ENCODE measurements at places on chromosomes 11 and 22. TPM values are rescaled to one million over a fixed set of nuclear protein-coding genes. Genes with fewer than 3 reads are reported as not detected.
A peak's percentile ranks its signal among the peaks of the same experiment; 100 is the strongest.

Gene TMEM225
- total RNA-seq = not detected

DNA sequence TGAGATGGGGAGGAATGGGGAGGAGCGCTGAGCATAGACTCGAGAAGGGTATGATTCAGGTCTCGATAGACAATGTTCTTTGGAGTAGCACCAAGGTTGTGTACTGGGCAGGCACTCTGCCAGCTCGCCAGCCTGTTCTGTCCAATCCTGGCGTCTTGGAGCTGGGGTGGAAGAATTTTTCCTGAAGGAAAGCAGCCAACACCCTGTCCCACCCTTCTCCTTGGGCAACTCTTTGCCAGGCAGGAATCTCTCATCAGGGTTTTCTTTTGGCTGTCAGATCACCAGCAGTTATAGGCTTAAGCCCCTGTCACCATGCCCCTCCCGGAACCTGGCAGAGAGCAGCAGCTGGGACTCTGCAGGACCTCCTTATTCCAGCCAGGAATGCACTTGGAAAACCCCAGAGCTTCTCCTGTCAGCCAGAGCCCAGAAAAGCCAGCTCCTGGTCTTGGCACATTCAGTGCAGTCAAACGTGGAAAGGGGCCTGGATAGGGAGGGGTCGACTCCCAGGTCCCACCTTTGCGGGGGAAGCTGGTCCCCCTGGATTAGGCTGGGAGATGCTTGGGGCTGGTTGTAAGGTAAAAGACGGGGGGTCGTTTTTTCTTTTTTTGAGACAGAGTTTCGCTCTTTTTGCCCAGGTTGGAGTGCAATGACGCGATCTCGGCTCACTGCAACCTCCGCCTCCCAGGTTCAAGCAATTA lies 14.4 kb upstream of the SPTBN2 start:
- H3K4me1 ChIP-seq = peaks cover 19% of the 10 kb centered on the region
- DNase-seq = no peak
- no peak overlapping the region for H3K27ac ChIP-seq
- H3K4me3 ChIP-seq = no peak overlapping the region

DNA sequence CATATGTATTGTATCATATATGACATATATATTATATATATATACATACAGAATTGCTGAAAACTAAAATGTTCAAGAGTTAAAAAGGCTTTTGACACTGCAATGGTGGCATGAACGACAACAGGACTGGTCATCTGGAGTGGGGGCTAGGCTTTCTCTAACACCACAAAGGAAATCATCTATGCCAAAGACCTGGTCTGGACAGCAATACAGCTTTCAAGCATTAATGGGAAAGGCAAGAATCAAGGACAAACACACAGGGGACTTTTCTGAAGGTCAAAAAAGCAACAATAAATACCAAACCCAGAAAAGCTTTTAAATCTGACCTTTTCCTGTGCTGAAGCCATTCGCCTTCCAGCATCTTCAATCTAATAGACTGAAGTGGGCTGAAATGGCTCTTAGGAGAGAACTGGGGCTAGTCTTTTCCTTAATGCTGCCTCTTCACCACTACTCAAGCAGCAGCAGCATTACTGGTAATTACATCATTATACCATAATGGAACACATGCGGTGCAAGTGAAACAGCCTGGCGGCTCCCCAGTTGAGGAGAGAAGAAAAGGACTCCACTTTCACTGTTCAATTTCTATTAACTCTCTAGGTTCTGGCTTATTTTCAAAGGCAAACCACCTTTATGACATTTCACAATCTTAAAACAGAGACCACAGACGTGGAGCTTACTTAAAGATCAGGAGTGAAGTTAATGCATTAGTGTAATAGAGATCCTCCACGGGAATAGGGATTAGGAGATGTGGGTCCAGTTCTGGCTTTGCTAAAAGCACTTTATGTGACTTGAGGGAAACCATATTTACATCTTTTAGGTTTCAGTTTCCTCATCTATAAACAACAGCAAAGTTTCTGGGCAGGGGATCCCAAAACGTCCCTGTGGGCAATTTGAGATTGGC lies 63.0 kb downstream of the GAB2 start:
- H3K27me3 ChIP-seq = no peaks in the 10 kb centered on the region
- H3K27ac ChIP-seq = peak overlapping the region; percentile 61
- peaks cover 14% of the 10 kb centered on the region for H3K4me1 ChIP-seq
- H3K36me3 ChIP-seq = no peaks in the 10 kb centered on the region

DNA sequence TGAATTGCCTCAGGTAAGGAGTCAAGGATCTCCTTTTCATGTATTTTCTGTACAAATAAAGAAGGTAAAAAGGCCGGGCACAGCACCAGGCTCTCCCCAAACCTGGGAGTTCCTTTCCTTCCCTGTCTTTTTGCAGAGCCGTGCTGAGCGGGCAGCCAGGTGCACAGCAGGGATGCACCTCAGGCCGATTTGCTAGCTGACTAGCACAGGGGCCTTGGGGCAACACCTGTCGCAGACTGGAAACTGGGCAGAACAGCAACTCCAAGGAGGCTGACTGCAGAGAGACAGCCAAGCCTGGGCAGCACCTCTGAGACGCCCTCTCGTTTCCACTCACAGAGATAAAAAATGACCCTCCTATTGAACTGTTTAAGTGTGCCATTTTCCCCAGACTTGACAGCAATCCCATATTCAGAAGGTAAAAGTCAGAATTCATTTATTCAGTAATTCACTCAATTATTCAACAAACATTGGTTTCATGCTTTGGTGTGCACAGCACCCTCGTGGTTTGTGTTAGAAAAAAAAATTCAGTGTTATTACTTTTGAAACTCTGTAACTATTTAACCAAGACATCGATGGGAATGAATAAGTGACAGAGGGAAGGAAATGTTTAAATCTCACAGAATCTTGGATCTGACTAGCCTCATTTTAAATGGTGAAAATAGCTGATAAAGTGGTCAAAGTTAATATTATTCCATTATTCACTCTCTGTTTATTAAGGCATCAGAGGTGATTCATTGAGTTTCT lies 120.9 kb downstream of the GALNT18 start:
- no peak overlapping the region for H3K4me3 ChIP-seq
- H3K27me3 ChIP-seq = peaks cover 4% of the 10 kb centered on the region
- H3K36me3 ChIP-seq = no peaks in the 10 kb centered on the region
- H3K27ac ChIP-seq = no peak overlapping the region
- no peak for DNase-seq

- H3K27me3 ChIP-seq = peaks cover 22% of the 10 kb centered on the region
- no peaks in the 10 kb centered on the region for H3K36me3 ChIP-seq
- H3K4me1 ChIP-seq = peaks cover 23% of the 10 kb centered on the region
These were observed 29.7 kb upstream of the TRIM29 start for GRCh38 chr11:120167659-120168058.

DNA sequence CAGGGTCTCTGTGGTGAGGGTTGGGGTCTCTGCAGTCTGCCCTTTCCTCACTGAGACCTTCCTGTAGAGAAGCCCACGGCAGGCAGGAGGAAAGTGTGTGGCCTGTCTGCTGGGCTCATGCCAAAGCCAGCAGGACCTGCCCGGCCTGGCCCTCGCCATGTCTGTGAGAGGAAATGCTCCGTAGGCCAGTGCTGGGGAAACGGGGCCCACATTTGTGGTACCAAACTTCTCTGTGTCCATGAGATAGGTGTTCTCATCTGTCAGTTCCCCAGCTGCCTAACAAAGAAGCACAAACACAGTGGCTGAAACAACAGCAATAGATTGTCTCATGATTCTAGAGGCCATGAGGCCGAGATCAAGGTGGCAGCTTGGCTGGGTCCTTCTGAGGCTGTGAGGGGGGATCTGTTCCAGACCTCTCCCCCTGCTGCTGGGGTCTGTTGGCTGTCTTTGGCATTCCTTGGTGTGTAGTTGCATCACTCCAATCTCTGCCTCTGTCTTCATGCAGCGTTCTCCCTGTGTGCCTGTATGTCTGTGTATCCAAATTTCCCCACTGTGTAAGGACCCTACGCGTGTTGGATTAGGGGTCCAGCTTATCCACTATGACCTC lies 772.5 kb downstream of the TBC1D22A start:
- H3K27me3 ChIP-seq = no peaks in the 10 kb centered on the region
- DNase-seq = no peak
- no peak overlapping the region for H3K27ac ChIP-seq
- H3K36me3 ChIP-seq = no peaks in the 10 kb centered on the region
- no peak overlapping the region for H3K4me3 ChIP-seq

GRCh38 chr22:38218661-38219622 lies 17.1 kb downstream of the MAFF start:
- no peaks in the 10 kb centered on the region for H3K27me3 ChIP-seq
- H3K27ac ChIP-seq = peak overlapping the region; percentile 89
- no peak overlapping the region for H3K4me3 ChIP-seq
- H3K4me1 ChIP-seq = peaks cover 61% of the 10 kb centered on the region

GRCh38 chr11:98836156-98836555 lies 184.6 kb upstream of the CNTN5 start:
- no peak overlapping the region for H3K4me3 ChIP-seq
- H3K4me1 ChIP-seq = no peaks in the 10 kb centered on the region
- DNase-seq = no peak
- H3K27ac ChIP-seq = no peak overlapping the region

DNA sequence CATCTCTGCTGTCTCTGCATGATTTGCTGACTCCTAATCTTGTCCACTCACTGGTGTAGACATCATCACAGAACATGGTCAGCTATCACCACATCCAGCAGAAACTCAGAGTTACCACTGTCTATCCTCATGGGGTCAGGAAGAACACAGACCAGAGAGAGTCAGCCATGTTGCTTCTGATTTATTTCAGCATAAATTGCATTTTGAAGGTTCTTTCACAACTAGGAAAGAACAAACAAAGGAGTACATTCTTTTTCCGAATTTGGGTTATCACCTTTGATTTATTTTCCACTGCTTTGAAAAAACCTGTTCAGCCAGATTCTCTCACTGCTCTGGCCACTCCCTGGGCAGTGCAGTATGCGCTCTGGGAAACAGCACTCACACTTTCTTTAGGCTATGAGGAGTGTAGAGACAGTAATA lies 172.0 kb upstream of the MTMR2 start:
- H3K36me3 ChIP-seq = peaks cover 11% of the 10 kb centered on the region
- peaks cover 11% of the 10 kb centered on the region for H3K4me1 ChIP-seq
- DNase-seq = no peak
- H3K27ac ChIP-seq = no peak overlapping the region
- H3K27me3 ChIP-seq = no peaks in the 10 kb centered on the region

DNA sequence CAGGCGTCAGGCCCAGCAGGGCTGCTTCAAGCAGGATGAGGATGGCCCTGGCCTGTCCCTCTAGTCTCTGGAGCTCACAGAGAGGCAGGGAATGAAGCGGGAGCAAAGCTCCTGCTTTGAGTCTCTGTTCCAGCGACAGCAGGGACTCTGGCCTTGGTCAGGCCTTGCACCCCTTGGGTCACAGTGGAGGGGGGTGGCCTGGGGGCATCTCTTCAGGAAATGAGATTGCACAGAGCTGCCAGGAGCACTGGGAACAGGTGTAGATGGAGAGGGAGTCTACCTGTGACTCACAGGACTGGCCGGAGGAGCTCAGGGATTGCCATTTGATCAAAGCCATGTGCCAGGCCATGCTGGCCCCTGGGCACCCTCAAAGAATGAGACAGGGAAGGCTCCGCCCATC lies 1.6 kb downstream of the ANO1 start:
- peaks cover 57% of the 10 kb centered on the region for H3K27me3 ChIP-seq
- H3K4me1 ChIP-seq = peaks cover 11% of the 10 kb centered on the region
- no peak overlapping the region for H3K27ac ChIP-seq
- no peak for DNase-seq
- no peak overlapping the region for H3K4me3 ChIP-seq

DNA sequence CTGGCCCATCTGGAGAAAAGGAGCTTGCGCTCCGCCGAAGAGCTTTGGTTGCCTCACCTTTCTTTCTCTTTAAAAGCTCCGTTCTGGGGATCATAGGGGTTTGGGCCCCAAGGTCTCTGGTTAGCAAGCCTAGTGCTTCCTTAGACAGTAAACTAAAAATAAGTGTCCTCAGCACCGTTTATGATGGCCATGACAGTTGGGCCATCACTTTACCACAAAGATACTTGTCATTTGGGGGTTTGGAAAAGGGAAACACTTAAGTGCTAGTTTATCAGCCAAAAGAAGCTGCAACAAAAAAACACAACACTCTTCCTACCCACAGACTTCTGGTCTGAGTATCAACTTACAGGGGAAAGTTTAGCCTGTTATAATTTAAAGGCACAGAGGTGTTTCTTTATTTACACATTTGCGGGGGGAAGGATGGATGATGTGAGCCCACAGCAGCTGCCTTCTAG lies 88.4 kb upstream of the CD44 start:
- no peak for DNase-seq
- H3K4me1 ChIP-seq = no peaks in the 10 kb centered on the region
- no peak overlapping the region for H3K4me3 ChIP-seq
- no peaks in the 10 kb centered on the region for H3K36me3 ChIP-seq

- no peaks in the 10 kb centered on the region for H3K27me3 ChIP-seq
- H3K36me3 ChIP-seq = peaks cover 7% of the 10 kb centered on the region
- H3K4me1 ChIP-seq = no peaks in the 10 kb centered on the region
- no peak overlapping the region for H3K27ac ChIP-seq
These were observed 56.9 kb downstream of the ATG16L2 start for GRCh38 chr11:72871119-72871518.

GRCh38 chr11:34345991-34346480 lies 11.8 kb downstream of the ABTB2 start:
- H3K4me1 ChIP-seq = peaks cover 25% of the 10 kb centered on the region
- no peaks in the 10 kb centered on the region for H3K36me3 ChIP-seq
- no peaks in the 10 kb centered on the region for H3K27me3 ChIP-seq

DNA sequence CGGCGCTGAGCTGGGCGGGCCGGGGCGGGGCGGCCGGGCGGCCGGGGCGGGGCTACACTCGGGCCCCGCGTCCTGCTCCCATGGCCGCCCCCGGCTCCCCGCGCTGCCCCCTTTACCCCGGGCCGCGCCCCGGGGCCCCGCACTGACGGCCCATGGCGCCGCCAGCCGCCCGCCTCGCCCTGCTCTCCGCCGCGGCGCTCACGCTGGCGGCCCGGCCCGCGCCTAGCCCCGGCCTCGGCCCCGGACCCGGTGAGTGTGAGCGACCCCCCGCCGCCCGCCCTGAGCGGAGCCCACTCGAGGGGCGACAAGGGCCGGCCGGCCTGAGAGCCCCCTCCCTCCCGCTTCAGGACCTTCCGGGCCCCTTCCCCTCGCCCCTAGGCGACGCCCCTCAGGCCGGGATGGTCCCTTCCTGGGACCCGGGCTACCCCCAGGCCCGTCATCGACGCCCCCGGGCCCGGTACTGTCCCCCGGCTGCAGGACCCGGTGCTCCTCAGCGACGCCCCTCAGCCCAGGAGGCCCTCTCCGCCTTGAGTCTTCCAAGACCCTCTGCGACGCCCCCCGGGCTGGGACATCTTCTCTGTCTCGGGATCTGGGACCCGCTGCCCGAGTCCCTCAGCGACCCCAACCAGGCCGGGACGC lies at the start of gene KREMEN1:
TSS of gene KREMEN1 (plus strand) at position 57 of the 639 bp plus-strand sequence. CDS start at position 153, 96 bp downstream.
- H3K27ac ChIP-seq = peak within 1 kb of the TSS; percentile 51
- H3K4me1 ChIP-seq = peaks cover 30% of the 10 kb centered on the region
- H3K36me3 ChIP-seq = no peaks in the 10 kb centered on the region
- H3K27me3 ChIP-seq = peaks cover 32% of the 10 kb centered on the region

DNA sequence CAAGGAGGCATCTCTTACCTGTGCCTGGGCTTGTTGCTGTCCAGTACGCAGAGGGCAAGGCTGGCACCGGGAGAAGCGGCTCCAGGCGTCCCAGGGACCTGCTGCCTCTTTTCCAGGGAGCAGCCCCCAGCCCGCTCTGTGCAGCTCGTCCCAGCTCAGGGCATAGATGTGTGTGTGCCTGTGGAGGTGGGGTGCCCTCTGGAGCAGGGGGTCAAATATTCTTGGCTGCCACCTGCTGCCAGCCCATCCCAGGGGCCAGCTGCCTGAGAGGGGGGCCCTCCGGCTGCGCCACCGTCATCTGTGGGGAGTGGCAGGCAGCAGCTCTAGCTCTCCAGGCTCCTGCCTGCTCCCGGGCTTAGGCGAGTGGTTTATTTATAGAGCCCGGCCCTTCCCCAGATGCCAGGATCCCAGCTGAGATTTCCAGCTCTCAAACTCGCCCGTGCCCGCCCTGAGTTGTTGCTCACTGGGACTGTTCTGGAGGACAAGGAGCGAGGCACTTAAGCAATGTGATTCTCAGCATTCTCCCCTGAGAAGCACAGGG lies 87.5 kb downstream of the RTL6 start:
- no peak overlapping the region for H3K27ac ChIP-seq
- no peaks in the 10 kb centered on the region for H3K36me3 ChIP-seq
- DNase-seq = no peak
- peaks cover 36% of the 10 kb centered on the region for H3K4me1 ChIP-seq

All from spinal cord (tissue), 10 donors.